Activated naive CD4-positive, alpha-beta T cell treated with anti-CD3 and anti-CD28 coated beads, Interleukin-2, amount 50 U/mL, for 72 hours (primary cell): ENCODE measurements at places on chromosomes 6 and 20. TPM values are rescaled to one million over a fixed set of nuclear protein-coding genes. Genes with fewer than 3 reads are reported as not detected.

The VTA1 gene
- 42.6 TPM for total RNA-seq

The GRIK2 gene
- not detected for total RNA-seq

DNA sequence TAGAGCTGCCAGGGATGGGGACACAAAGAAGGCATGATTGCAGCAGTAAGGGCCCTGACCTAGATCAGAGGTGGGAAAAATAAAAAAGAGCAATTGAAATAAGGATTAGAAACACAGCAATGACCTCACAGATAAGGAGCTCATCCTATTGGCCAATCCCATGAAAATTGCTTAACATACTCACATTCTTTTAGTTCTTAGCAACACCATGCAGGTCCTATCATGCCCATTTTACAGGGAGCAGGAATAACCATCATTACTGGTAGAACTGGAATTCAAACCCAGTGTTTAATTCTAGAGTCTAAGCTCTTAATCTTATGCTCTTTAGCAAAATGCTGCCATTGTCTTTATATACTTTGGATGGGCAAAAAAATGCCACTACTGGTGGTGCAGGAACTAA is 267.7 kb downstream of the RNF144B start:
- DNase-seq = no peak

DNA sequence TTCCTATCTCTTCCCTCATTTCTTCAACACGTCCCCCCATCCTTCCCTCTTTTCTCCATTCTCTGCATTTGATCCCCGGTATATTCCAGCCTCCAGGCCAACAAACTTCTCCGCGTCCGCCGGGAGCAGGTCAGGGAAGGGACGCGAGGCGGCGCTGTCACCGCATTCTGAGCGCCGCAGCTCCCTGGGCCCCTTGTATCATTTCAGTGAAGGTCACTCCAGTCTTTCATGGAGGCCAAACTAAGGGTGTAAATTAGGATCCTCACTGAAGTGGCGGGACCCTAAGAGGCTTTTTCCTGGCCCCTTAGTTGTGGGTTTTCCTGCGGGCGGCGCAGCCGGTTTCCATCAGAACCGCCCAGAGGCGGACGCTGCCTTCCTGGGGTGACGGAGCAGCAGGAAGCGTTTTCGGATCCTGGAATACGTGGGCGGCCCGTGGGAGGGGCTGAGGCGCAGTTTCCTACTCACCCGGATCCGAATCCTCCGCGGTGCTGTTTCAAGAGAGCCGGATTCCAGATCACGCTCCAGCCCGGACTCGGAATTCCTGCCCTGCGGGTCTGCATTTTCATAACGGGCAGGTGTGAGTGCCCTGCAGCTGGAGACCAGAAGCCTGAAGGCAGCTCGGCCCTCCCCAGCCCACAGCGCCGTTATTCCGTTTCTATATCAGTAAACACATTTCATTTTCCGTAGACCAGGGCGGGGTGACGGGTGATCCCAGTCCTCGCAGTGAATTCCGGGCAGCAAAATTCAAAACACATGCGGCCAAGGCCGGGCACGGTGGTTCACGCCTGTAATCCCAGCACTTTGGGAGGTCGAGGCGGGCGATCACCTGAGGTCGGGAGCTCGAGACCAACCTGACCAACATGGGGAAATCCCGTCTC is 3.6 kb upstream of the MICA start:
- DNase-seq = peak; percentile 86

The SPACA1 gene
- total RNA-seq = not detected

DNA sequence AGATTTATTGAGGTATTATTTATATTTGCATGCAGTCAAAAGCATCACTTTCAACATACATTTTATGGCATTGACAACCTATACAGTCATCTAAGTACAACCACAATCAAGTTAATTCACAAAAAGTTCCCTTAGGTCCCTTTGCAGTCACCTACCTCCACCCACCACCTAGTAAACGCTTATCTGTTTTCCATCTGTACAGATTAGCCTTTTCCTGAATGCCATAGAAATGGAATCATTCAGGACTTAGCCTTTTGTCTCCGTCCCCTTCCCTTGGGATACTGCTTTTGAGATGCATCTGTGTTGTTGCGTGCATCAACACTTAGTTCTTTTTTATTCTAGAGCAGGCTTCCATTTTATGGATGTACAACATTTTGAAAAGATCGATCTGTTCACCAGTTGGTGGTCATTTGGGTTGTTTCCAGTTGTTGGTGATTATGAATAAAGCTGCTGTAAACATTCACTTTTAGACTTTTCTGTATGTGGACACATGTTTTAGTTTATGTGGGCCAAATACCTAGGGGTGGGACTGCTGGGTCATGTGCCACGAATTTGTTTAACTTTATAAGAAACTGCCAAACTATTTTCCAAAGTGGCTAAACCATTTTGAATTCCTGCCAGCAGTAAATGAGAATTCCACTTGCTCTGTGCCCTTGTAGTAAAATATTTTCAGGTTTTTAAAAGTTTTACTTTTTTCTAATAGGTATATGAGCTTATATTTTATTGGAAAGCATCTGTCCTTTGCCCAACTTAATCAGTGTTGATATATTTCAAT is 17.6 kb upstream of the IFNGR1 start:
- DNase-seq = no peak

The BRPF3 gene
- total RNA-seq = 17.7 TPM

The BPIFB4 gene
- total RNA-seq = not detected

DNA sequence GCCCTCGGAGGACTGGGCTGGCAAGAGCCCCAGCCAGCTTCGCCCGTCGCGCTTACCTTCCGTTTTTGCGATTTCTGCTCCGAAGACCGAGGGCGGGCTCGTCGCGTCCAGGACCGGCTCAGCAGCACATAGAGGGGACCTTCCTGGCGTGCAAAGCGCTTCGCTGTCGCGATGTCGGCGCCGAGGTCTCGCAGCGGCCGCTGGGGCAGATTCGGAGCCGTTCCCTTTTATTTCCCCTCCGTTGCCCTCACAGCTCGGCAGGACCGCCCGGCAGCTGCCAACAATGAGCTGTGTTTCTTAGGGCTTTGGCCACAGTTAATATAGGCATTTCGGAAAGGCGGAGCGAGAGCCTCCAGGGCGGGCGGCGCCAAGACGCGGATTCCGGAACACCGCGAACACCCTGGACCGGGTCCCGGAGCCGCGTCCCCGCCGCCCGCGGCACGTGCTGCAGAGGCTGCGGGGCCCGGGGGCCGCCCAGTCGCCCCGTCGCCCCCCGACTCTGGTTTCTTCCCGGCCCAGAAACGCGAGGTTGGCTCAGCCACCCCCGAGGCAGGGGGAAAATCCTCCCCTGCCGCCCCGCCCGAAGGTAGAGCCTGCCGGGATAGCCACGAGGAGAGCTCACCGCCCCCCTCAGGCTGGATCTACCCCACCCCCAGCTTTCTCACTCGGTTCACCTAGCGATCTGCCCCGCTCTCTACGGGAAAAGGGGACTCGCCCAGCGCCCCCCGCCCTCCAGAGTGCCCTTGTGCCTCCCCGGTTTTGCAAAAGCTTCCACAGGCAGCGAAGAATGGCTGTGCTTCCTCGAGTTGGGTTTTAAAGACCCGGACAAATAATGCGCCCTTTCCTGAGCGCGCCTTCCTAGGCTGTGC is at the start of gene CITED2:
Gene CITED2 (minus strand): TSS at position 292 of the 869 bp plus-strand sequence. CDS start 704 bp downstream, outside the sequence.
- DNase-seq = peak; percentile 87

- peak; percentile 35 for DNase-seq
Observed at GRCh38 chr6:53894091-53894490, 99.3 kb downstream of the LRRC1 start.

GRCh38 chr6:161319231-161319630 is 45.4 kb upstream of the AGPAT4 start:
- DNase-seq = no peak

The MAVS gene
- total RNA-seq = 30.1 TPM

The BYSL gene
- 47.6 TPM for total RNA-seq

DNA sequence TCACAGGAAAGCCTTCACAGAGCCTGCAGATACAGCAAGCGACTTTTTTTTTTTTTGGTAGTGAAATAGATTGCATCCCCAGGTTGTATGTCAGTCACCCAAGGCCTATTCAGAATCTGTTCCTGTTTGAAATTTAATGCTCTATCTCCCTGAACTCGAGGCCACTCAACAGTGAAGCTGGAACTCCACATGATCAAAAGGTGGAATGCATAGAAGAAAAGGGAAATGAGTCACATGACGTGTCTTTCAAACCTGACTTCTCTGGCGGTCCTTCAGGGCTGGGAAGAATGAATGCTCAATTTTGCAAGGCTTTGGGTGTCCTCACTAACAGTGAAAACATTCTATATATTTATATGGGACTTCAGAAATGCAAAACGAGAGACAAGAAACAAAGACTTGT is 88.4 kb upstream of the B3GAT2 start:
- no peak for DNase-seq

GRCh38 chr6:42694586-42694985 is 27.8 kb downstream of the PRPH2 start:
- DNase-seq = no peak

DNA sequence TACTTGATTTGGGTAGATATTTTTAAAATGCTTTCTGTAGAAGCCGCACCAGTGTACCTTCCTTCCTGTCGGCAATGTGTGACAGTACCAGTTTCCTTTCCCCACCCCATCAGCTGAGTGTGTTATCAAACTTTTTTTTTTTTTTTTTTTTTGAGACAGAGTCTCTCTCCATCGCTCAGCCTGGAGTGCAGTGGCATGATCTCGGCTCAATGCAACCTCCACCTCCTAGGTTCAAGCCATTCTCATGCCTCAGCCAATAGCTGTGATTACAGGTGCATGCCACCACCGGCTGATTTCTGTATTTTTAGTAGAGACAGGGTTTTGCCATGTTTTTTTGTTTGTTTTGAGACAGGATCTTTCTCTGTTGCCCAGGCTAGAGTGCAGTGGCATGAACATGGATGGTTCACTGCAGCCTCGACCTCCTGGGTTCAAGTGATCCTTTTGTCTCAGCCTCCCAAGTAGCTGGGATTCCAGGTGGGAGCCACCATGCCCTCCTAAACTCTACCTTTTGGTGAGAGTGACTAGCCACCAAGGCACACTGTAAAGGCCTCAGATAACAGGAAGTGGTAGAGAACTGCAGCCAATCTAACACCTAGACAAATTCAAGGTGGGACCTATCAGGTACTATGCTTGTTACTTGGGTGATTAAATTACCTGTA is 26.5 kb upstream of the ZBTB22 start:
- peak; percentile 21 for DNase-seq

The CST4 gene
- not detected for total RNA-seq

The AK9 gene
- total RNA-seq = 3.8 TPM

DNA sequence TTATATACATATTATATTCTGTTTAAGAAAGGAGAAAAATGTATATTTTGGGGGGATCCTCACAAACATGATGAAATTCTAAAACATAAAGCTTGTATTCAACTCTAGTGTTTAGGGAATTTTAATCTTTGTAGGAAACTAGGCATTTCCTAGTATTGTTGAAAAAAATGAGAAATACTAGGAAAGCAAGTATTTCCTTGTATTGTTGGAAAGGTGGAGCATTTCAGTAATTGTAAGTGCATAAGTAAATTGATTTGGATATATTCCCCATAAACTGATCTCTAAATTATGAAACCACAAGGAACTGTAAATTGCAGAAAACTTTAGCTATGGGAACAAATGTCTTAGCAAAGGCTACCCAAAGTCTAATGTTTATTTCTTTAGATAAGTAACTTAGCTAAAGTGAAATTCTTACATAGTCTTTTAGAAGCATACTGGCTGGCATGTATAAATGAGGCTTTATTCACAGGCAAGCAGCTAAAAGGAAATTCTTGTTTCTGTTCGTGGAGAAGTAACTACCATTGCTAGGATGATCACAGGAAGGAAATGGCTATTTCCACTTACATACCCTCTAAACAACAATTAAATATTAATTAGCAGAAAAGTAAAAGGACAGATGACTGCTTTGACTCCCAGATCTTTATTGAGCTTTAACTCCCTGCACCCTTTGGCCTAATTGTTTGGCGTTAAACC is 19.9 kb upstream of the NRN1 start:
- no peak for DNase-seq

- DNase-seq = no peak
Observed at GRCh38 chr6:21518317-21518716, 75.2 kb upstream of the SOX4 start.

DNA sequence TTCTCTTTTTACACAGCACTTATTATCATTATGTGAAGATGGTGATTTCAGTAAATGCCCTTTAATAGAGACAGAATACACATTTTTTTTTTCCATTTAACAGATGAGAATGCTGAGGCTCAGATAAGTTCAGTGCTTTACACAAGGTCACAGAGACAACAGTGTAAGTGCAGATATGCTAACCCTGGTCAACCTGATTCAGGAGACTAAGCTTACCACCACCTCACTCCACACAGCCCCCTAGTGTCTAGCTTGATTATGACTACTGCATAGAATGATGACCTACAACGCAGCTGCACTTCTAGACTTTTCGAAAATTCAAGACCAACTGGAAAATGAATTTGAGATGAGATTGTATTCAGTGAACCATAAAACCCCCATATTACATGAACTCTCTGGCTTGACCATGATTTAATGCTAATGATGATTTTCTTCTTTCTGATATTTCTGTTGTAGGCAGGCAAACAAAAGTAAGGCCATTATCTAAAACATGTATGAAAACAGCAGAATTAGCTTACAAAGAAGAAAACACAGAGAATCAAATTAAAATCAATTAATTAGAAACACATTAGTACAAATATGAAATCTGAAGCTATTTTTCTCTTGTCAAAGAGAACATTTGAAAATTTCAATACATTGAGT is 212.1 kb upstream of the PHACTR1 start:
- no peak for DNase-seq

DNA sequence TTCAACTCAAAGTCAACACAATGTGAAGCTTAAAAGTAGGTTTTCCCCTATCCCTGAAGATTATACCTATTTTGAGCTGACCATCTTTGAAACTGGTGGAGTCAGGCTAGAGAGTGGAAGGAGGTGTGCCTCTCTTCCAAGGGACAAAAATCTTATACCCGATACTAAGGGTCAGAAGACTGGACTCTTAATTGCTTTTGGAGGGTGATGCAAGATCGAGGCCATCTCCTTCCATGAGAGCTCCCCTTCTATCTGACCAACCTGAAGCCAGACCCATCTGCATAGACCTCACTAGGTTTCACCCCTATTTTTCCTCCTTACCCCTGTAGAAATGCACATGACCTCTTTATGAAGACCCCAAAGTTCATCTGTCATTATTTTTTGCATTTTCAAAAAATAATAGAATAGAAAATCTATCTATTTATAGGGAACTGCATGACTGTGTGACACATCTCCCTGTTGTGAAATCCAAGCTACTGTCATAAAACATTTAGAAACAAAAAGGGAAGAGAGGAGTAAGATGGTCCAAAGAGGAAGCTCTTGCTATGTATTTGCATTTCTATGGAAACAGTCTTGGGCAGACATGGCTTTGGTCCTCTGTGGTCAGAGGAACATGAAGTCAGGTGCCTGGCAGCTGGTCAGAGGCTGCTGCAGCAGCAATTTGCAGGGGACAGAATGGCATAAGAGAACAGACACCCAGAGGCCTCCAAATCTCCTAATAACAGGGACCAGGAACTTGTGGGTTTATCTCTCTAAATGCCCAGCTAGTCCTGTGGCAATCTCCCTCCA is 349.2 kb downstream of the MAFB start:
- no peak for DNase-seq

- no peak for DNase-seq
Observed at GRCh38 chr6:17210683-17211082, 70.5 kb upstream of the RBM24 start.

The RPS6KA2 gene
- total RNA-seq = 4.0 TPM

- no peak for DNase-seq
Observed at GRCh38 chr6:79377047-79377446, 142.6 kb upstream of the HMGN3 start.
